DMS 273 treated with DMSO at 0.1 percent for 48 hours (cell line): ENCODE measurements at places on chromosomes 5 and 9.
A peak's percentile ranks its signal among the peaks of the same experiment; 100 is the strongest.

DNA sequence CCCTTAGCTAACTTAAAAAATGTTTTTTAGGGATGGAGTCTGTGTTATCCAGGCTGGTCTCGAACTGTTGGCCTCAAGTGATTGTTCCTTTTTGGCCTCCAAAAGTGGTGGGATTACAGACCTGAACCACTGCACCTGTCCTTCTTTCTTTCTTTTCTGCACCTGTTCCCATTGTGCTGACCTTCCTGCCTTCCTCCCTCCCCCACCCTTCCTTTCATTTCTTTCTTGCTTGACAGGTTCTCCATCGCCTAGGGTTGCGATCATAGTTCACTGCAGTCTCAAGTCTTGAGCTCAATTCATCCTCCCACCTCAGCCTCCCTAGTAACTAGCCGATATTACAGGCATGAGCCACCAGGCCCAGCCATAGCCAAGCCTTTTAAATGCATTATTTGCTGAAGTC lies 20.6 kb downstream of the JMY start:
- DNase-seq = no peak

GRCh38 chr9:111052791-111053190 lies 14.5 kb upstream of the LPAR1 start:
- DNase-seq = no peak

DNA sequence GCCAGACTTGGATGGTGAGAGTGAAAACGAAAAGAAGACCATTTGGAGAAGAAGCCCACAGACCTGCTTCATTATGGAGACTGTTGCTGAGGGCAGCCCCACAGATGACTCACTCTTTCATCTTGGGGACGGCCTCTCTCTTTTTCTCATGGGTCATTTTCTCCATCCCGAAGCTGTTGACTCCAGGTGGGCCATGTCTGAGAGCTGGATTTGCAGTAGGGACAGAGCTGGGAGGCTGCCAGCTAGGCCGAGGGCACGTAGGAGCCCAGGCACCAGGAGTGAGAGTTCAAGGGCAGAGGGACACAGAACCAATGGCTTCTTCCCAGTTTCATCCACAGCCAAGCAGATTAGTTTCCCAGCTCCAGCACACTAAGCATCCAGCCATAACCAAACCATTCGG lies 92.4 kb downstream of the S1PR3 start:
- DNase-seq = no peak

DNA sequence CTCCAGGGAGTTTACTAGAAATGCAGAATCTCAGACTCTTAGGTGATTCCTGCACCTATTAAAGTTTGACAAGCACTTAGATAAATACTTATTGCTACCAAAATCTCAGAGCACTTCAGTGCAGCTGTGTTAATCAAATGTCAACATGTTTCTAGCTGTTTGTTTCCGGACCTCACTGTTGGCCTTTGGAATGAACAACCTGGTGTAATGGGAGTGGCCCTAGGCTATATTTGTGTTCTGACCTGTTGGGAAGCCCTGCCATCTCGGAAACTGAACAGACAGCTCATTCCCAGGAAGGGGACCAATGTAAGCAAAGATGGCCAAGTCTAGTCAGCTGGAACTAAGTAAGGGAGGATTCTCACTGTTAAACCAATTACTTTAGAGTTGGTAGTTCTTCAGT lies 145.0 kb upstream of the SLC28A3 start:
- DNase-seq = no peak

GRCh38 chr5:1281038-1281882 lies 13.6 kb downstream of the TERT start:
- DNase-seq = no peak

DNA sequence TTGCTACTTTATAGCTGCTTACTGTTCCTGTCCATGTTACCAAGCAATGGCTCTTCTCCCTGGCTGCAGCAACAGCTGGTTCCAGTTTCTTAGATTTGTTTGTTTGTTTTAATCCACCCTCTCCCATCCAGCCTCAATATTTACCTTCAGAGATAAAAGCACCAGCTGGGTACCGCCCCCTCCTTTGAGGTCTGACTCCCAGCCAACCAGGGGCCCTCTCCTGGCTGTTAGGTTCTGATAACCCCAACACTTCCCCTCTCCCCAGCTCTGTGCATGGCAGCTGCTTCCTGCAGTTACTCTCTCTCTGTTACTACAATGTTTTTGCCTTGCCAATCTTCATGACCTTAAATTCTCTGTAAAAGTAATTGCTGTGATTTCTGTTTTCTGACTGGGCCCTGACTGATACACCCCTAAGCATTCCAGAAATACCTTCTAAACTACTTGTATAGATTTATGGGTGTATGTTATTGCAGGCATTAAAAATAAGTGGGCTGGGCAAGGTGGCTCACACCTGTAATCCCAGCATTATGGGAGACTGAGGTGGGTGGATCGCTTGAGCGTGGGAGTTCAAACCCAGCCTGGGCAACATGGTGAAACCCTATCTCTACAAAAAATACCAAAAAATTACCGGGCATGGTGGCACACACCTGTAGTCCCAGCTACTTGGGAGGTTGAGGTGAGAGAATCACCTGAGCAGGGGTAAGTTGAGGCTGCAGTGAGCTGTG lies 2.6 kb upstream of the GCNT1 start:
- DNase-seq = no peak

- no peak for DNase-seq
These were observed 94.5 kb upstream of the EFNA5 start for GRCh38 chr5:107764976-107765804.

DNA sequence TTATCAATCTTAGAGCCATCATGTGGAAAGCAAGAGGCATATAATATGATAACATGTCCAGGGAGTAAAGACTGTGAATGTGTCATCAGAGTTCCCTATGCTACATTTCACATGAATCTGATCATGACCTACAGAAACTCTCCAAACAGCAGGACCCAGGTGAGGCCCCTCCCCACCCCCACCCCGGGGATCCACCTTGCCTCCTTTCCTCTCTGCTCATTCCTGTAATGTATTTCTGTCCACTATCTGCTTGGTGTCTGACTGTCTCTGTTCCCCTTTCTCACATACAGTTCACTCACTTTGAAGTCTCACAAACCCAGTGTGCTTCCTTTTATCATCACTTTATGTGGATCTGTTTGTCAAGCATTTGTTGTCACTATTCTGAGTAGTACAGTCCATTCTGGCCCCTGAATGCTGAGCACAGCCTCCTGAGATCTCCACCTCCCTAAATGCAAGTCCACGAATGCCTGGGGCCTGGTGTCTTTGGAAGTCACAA lies 76.4 kb upstream of the SMARCA2 start:
- DNase-seq = no peak

- no peak for DNase-seq
These were observed 135.8 kb downstream of the DCP2 start for GRCh38 chr5:113112435-113112834.

DNA sequence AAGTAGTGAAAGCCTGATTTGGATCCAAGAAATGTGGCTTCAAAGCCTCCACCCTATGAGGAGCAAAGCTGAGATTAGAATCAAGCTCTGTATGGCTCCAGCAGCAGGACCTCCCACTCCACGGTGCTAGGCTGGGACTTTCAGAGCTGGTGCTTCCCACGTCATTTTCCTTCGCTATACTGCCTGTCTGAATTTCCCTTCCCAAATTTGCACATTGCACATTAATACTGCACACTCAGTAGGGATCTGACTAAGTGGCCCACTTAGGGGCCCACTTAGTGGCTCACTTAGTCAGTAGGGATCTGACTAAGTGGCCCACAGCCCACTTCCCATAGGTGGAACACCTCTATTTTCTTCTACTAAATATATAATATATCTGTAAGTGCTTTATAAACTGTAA lies 14.1 kb upstream of the SPDL1 start:
- no peak for DNase-seq

DNA sequence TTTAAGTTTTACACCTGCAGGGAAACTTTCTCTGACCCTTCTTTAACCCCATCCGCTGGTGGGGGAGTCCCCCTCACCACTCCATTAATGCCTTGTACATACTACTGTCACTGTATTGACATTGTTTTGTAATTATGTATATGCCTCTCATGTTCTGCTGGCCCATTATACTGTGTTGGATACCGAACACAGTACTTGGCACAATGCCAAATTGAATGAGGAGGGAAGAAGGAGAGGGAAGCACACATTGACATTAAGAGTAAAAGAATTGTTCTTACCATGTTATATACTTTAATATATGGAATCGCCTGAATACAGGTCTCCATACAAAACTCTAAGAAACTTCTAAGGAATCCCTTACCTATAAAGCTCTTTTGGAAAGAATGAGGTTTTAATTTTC lies 73.6 kb upstream of the GRHPR start:
- no peak for DNase-seq

GRCh38 chr9:77705636-77706035 lies 57.5 kb upstream of the GNA14 start:
- DNase-seq = no peak

- no peak for DNase-seq
These were observed 256.2 kb downstream of the ARHGAP26 start for GRCh38 chr5:143026380-143026779.

- no peak for DNase-seq
These were observed 102.3 kb downstream of the GLDC start for GRCh38 chr9:6543204-6543603.

- no peak for DNase-seq
These were observed 8.9 kb downstream of the SMAD5 start for GRCh38 chr5:136141561-136141960.

- no peak for DNase-seq
These were observed 706.6 kb upstream of the ACO1 start for GRCh38 chr9:31677877-31678276.

DNA sequence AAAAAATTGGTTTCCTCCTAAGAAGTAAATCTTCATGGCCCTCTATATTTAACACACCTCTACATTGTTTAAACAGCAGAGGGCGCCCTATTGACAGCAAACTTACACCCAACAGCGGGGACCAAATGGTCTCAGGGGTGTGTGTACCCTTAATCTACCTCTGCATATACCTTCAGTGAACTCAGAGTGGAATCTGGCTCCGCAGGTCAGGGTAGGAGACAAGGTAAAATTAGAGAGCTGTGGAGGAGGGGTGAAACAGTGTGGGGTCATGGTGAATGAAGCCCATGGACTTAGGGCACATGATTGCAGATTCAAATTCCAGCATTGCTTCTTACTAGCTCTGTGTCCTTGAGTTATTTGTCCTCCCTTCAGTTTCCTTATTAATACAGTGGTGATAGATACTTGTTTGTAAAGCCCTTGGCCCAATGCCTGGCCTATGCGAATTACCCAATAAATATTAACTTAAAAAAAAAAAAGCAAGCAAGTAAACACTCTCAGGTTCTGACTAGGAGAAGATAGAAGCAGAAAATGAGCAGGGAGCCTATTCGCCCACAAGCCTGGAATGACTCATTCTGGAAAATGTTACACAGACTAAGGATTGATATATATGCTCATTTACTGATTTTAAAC lies 122.9 kb downstream of the CAVIN4 start:
- peak; percentile 32 for DNase-seq

DNA sequence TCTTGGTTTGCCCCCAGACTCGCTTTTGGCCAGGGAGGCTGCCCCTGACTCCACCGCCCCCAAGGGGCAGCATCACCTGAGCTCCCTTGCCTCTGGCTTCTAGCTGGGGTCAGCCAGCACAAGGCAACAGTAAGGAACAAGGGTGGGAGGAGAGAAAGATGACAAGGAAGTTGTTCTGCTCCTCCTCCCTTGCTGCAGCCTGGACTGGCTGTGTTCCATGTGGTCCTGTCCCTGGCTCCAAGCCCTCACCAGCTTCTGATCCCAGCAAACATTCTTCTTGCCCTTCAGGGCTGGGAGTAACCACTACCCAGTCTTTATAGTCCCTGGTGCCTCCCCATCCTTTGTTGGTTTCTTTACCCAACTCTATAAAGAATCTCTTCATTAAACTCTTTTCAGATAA lies 100.3 kb upstream of the SPIN1 start:
- DNase-seq = no peak

DNA sequence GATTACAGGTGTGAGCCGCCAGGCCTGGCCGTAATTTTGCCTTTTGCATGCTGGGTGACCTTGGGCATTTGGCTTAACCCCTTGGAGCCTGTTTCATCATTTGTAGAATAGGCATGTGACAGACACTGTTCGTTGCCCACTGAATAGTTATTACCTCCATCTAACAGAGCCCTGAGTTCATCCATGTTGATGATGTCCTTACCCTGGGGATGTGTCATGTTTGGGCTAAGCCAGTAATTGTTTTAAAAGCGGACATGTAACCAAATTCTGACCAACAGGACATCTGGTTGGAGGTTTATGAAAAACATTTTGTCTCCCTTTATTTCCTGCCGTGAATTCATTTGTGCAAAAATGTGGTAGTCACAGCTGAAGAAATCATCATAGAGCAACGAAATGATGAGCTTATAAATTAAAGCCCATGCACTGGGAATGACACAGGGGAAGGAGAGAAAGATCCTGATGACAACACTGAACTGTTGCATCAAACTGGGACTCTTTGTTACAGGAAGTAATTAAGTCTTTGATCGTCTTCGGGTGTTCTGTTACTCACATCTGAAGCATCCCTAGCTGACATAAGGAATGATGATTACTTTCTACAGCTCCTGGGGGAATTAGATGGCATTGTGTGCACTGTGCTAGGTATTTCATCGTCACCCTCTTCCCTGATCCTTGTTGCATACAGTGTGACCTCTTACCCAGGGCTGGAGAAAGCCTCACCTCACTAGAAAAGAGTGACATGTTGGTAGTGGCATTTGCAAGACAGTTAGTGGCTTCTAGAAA lies 117.8 kb downstream of the FGF18 start:
- no peak for DNase-seq

DNA sequence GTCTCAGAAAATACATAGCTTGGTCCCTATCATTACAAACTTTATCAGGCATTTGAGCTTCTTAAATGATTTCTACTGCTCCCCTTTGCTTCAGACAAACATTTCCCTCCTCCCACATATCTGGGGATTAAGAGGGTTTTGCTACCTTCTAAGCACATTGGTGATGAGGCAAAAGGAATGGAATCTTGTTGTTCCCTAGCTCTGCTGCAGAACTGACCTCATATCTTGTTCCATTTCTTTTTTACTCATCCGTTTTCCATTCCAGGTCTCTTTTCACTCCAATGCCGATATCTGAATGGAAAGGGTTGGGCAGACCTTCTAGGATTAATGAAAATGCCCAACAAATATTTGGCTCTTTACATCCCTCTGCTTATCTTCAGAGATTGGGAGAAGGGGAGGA lies 444.6 kb downstream of the ZNF608 start:
- no peak for DNase-seq

- DNase-seq = no peak
These were observed 53.9 kb upstream of the ZNF354A start for GRCh38 chr5:178784391-178784790.

- no peak for DNase-seq
These were observed 48.9 kb downstream of the PAX5 start for GRCh38 chr9:36985061-36985768.

GRCh38 chr5:78589923-78590322 lies 58.6 kb downstream of the LHFPL2 start:
- DNase-seq = no peak
